ENCODE measurements at places on chromosomes 11 and 22.
A peak's percentile ranks its signal among the peaks of the same experiment; 100 is the strongest.

DNA sequence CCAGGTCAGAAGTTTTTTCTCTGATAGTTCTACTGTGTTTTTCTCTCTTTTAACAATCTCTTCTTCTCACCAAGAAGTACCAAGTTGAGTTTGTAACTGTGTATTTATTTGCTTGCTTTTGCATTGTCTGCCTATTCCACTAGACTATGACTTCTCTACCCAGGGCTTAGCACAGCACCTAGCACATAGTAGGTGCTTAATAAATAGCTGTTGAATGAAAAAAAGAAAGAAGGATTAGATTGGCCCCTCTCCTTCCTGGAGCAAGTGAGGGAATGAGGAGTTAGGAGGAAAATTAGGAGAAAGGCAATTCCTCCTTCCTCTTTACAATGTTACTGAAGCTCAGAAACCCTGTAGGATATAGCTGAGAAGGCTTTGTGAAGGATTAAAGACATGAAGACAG, 83.3 kb downstream of the FBXO7 start:
- DNase-seq = no peak

DNA sequence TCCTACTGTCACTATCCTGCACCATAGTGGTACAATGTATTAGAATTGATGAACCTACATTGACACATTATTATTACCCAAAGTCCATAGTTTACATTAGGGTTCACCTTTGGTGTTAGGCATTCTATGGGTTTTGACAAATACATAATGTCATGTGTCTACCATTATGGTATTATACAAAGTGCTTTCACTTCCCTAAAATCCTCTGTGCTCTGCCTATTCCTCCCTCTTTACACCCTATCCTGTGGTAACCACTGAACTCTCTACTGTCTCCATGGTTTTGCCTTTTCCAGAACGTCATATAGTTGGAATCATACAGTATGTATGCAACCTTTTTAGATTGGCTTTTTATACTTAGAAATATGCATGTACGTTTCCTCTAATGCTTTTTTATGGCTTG, 51.5 kb downstream of the CCDC15 start:
- DNase-seq = no peak

DNA sequence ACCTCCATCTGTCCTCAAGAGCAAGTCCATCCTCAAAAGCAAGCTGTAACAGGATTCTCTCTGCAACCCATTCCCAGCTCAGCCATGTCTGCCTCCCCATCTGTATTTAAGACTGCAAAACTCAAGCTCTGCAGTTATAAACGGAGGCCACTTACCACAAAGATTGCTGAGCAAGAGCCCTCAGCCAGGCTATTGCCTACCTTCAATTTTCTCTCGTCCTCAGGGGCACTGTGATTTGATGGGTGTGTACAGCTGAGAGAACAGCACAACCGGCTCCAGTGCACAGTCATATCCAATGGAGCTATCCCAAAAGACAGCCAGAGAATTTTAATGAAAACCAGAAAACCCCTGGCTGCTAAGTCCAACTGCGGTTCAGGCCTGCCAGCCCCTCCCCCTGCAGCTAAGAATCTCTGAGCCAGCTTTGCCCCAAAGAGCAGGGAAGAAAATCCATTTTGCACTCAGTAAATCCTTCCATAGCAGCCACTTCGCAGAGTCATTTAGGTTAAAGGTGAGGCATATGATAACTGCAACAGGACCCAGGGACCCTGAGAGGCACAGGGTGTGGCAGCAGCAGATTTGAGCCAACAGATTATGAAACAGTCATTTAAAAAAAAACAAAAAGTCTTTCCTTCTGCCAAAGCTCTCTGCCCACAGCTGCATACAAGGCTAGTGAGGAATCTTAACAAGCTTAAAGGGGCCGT, 37.6 kb downstream of the RAB30 start:
- DNase-seq = no peak

GRCh38 chr11:68942751-68943271, 38.0 kb downstream of the MRGPRD start:
- no peak for DNase-seq

DNA sequence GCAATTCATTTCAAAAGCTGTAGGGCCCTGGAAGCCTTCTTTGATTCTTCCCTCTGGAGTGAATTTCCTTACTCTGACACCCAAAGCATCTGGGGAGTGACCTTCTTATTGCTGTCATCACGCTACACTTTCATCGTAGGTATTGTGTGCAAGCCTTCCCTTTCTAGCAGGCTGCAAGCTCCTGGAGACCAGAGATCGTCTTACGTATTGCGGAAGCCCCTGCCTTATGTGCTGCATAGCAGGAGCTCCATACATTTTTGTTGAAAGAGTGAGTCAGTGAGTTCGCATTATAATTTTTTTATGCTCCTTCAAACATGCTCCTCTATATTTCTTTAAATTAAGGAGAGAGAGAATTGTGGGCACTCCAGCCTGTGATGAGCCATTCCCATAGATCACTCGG, 21.2 kb upstream of the TMEM218 start:
- DNase-seq = no peak

DNA sequence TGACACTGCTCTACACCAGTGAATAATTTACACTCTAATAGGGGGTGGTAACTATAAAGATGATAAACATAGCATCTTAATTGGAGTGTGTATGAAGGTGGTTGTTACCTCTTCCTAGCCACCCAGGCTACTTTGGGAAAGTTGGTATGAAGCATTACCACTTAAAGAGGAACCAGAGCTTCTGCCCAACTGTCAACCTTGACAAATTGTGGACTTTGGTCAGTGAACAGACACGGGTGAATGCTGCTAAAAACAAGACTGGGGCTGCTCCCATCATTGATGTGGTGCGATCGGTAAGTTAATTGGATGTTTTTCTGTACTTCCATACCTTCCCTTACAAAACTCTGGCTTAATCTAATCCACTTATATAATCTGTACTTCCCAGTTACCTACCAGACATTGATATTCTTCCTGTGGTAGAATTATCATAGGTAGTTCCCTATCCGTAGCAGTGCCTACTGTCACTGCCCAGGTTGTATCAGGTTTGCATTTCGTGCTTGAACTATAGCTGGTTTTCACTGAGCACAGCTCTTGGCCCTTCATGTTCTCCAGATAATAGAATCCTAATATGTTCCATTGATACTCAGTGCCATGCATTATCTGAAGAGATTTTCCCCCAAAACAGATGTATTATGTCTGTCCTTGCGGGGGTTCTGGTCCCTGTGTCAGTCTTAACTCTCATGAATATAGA, 2.2 kb downstream of the RPL27A start:
- DNase-seq = no peak

- no peak for DNase-seq
Observed at GRCh38 chr11:16611926-16612565, 126.4 kb upstream of the C11orf58 start.

GRCh38 chr11:12669930-12670329, 4.3 kb upstream of the TEAD1 start:
- no peak for DNase-seq

DNA sequence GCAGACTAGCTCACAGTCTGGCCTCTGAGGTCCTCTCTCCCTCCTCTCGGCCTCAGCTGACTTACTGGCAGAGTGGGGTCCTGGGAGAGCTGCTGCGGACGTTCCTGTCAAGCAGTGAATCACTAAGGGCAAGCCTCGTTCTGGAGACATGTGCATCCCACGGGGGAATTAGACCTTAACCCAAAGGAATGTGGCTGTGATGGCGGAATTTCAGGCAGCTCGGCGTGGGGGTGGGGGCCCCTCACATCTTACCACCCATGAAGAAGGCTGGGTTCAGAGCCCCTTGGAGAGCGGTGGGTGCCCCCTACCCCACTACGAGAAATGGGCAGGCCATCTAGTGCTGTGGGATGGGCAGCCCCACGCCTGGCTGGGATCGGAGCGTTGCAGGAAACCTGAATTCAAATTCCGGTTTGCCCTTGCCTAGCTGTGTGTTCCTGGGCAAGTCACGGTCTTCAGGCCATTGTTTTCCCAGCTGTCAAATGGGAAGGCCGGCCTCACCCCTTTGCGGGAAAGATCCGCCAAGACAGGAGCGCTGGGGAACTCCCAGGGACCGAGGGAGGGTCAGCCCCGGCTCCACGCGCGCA, 554 bp downstream of the LRRC32 start:
- DNase-seq = no peak

DNA sequence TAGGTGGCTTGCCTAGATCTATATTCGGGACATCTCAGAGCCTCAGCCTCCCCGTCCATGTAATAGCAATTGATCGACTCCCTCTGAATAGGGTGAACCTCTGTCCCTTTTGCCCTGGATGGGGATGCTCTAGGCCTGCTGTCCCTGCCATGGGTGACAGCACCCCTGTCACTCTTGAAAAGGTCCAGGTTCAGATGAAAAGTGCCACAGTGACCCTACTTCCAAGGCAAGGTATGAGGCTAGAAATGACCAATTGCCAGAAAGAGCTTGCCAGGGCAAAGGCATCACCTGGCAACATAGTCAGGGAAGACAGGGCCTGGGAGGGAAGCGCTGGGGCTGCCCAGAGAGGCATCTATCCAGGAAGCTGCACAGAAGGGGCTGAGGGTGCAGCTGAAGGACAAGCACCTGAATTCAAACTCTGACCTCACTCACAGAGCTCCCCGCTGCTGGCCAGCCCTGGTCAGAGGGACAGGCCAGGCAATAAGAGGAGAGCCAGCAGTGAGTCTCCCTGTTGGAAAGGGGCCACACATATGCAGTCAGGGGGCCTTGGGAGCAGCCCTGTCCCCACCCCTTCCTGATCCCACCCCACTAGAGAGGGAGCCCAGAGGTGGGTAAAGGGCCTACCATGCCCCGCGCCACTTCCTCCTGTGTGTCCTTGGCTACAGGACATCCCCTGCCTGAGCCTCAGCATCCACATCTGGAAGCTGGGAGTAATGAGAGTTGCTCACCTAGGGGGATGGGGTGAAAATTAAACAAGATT, 9.0 kb upstream of the APOBEC3A start:
- no peak for DNase-seq

GRCh38 chr11:59225017-59225416, 12.3 kb upstream of the MPEG1 start:
- no peak for DNase-seq

DNA sequence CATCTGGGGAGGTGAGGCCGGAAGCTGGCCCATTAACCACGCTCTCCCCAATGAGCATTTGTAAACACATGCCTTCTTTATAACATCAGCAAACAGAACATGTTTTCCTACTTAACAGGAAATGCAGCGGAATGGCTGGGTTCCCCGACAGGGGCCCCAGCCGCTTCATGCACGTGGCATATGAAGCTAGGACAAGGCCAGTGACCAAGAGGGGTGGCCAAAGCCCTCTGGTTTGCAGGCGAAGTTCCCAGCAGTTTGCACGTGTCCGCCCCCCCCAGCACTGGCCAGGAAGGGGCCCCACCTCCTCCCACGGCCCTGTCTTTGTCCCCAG, 38.7 kb upstream of the LINC01488 start:
- DNase-seq = no peak

DNA sequence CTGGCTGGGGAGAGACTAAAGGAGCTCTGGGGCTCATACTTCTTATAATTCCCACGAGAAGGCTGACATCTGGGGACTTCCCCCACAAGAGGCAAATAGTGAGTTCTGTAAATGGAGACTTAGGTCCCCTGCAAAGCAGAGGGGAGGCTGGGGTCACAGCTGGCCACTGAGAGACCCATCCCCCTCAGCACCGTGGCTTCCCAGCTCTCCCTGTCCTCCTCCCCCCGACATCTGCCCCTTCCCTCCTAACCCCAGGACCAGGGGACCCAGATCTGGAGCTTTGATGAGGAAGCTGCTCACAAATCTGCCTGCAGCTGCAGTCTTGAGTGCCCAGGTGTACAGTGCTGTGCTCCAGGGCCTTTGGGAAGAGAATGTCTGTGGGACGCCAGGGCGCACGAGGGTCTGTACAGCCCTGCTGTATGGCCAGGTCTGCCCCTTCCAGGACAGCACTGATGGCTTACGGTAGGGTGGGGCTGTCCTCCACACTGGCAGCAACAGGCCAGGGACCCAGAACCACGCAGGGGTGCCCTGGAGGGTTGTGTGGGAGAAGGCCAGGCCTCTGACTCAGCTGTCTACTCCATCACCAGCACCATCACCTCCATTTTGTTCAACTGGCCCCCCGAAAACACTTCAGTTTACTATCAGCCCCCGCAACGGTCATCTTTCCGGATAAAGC, 1.1 kb downstream of the RGL4 start:
- no peak for DNase-seq

GRCh38 chr11:114040706-114041211, 18.8 kb upstream of the ZBTB16 start:
- no peak for DNase-seq

DNA sequence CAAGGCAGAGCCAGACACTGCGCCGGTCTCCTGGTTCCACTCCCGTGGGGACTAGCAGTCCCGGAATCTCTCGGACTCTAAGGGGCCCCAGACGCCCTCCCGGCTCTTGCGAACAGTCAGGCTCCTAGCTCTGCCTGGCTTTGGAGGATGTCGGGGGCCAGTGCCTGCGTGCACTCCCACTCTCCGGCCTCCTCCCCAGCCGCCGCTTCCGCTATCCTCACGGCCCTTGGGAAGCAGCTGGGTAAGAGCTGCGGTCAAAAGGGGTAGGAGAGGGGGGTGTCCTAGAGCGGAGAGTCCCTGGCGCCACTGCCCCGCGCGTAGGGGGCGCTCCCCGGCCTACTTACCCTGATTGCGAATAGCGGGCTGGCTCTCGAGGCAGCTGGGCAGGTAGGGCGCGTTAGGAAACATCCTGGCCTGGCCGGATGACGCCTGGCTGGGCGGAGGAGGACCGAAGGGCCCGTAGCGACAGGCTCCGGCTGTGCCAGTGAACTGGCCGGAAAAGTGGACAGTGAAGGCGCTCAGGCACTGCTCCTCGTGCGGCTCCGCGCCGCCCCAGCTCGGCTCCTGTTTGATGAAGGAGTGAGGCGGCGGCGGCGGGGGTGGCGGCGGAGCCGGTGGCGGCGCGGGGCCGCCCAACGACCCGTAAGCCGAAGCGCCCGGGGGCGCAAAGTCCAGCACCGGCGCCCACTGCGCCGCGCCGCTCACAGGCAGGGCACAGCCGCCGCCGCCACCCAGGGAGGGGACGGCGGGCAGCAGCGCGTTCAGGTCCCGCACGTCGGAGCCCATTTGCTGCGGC, 785 bp downstream of the WT1 start:
- DNase-seq = no peak

GRCh38 chr11:26193694-26194365, 138.1 kb upstream of the ANO3 start:
- DNase-seq = no peak

GRCh38 chr11:77345621-77346020, 44.1 kb upstream of the GDPD4 start:
- no peak for DNase-seq

- DNase-seq = no peak
Observed at GRCh38 chr11:16402654-16403447, 46.5 kb upstream of the SOX6 start.

- DNase-seq = no peak
Observed at GRCh38 chr11:108466405-108466804, 924 bp downstream of the C11orf65 start.

GRCh38 chr11:12119502-12119901, 9.1 kb downstream of the MICAL2 start:
- DNase-seq = peak; percentile 90

Data from NCI-H187 (cell line).